ENCODE measurements at places on chromosomes 3 and 15.
A peak's percentile ranks its signal among the peaks of the same experiment; 100 is the strongest.

GRCh38 chr3:87461036-87461435 lies 184.7 kb upstream of the POU1F1 start:
- DNase-seq: no peak

DNA sequence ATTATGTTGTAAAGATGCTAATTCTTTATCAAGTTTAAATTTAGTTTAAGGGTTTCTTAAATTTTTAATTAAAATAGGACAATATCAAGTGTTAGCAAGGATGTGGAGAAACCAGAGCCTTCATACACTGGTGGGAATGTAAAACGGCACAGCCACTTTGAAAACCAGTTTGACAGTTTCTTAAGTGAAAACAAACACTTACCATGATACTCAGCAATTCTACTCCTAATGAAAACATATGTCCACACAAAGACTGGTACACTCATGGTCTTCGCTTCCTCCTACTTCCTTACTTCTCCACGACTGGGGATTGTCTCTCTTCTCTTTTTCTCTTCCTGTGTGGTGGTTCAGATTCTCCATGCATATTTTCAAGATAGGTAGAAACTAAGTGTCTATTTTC lies 9.2 kb downstream of the SKIC8 start:
- no peak for DNase-seq

- no peak for DNase-seq
Observed at GRCh38 chr15:83199288-83199687, 8.3 kb downstream of the HDGFL3 start.

GRCh38 chr3:48596157-48596556 lies 1.0 kb upstream of the COL7A1 start:
- DNase-seq: no peak

GRCh38 chr15:74036271-74037170 lies 42.0 kb downstream of the PML start:
- DNase-seq: peak; percentile 19

DNA sequence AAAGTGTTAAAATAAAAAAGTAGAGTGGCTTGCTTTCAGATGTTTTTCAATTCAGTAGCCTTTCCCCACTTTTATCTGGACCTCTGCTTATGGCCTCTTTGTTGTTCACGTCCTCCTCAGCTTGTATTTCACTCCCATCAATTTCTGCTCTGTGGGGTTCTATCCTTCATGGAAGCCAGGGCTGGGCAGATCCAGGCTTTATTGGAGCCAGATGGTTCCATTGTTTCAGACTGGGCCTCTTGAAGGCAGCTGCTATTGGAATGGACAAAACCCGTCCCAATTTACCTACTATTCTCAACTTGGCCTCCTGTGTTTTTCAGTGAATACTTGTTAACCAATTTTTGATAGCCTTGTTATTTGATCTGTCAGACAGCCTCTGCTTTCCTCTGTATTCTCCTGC lies 10.9 kb upstream of the AADACL2 start:
- no peak for DNase-seq

DNA sequence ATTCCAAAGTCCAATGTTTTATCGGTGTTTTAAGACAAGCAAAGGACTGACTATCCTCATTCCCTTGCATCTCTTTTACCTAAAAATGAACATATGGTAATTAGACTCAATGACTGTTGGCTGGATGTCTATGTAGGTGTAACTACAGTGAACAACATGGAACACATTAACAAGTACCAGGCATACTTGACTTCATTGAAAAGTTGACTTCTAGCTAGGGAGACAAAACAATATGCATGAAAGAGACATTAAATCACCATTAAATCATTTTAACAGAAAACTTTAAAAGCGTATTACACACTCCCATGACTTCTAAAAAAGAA lies 34.3 kb upstream of the ANPEP start:
- no peak for DNase-seq

- no peak for DNase-seq
Observed at GRCh38 chr3:44974416-44974815, 1.6 kb downstream of the ZDHHC3 start.

- no peak for DNase-seq
Observed at GRCh38 chr15:78360958-78361718, 21.0 kb downstream of the CRABP1 start.

- DNase-seq: no peak
Observed at GRCh38 chr3:132626955-132627354, 29.9 kb downstream of the ACKR4 start.

- DNase-seq: no peak
Observed at GRCh38 chr3:108124337-108125152, 33.7 kb upstream of the CD47 start.

DNA sequence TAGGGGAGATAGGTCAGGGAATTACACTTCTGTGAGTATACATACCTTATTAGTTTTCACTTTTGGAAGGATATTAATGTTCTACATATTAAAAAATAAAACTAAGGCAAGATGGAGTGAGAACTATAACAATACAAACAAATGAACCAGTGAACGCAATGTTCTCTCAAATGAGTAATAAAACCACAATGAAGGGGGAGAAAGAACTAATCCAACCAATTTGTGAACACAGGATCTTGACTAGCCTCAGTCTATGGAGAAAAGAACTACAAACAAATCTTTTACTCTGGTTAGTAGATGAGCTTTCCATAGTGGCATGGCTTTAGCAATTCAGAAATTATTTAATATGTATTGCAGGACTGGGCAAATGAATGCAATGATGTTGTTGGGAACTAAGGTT lies 26.9 kb upstream of the ATOSA start:
- DNase-seq: no peak

GRCh38 chr15:66883284-66883911 lies 181.4 kb downstream of the SMAD6 start:
- DNase-seq: peak; percentile 100

DNA sequence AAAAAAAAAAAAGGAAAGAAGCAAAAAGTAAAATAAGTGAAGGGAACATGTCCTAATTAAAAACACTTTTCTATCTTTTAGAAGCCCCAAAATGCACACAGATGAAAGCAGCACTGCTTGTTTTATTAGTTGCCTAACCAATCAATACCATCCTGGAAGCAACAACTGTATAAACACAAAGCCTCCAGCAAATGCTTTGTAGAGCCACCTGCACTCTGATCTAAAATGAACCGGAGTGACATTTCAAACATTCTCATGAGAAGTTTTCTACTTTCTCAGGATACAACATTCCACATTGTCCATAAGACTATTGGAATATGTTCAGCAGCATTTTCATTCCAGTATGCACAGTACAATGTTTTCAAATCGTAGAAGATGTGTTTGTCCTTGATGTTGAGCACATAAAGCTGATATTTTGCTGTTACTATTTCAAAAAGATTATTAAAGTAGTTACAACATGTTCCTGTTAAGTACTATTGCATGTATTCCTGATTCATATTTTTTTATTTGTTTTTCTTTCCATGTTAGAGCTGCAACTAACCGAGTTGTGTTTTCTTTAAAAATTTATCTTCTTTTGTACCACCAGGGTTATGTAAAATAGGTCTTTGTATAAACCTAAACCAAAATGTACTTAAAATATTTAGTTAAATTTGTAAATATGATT lies 50.3 kb upstream of the PLSCR5 start:
- DNase-seq: no peak

DNA sequence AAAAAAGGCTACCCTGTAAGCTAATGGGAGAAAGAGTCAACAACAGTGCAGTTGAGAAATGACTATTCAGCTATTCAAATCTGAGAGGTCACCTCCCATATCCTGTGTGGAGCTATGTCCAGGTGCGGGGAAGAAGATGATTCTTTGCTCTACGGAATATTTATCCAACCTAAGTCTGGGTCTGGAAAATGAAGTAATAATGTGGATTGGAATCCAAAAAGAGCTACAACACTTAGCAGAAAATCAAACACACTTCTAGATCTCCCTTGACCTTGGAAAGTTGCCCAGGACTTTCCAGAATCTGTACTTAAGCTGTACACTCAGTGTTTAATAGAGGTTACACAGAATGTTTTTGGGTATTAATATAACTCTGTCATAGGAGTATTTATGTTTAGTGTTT lies 251.9 kb downstream of the NAALADL2 start:
- no peak for DNase-seq

GRCh38 chr3:52243791-52244628 lies 1.5 kb upstream of the PPM1M start:
- DNase-seq: no peak

GRCh38 chr15:51768018-51768417 lies 16.6 kb downstream of the TMOD2 start:
- DNase-seq: no peak

DNA sequence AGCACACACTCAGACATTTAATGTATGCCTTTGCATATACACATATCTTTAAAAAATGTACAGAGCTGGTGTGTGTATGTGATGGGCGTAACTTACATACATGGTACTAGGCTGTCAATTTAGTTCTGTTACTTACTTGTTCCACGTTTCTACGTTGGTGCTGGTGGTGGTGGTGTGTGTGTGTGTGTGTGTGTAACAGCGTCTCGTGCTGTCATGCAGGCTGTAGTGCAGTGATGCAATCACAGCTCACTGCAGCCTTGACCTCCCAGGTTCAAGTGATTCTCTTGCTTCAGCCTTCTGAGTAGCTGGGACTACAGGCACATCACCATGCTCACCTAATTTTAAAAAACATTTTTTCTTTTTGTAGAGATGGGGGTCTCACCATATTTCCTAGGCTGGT lies 64.2 kb downstream of the ISG20 start:
- no peak for DNase-seq

DNA sequence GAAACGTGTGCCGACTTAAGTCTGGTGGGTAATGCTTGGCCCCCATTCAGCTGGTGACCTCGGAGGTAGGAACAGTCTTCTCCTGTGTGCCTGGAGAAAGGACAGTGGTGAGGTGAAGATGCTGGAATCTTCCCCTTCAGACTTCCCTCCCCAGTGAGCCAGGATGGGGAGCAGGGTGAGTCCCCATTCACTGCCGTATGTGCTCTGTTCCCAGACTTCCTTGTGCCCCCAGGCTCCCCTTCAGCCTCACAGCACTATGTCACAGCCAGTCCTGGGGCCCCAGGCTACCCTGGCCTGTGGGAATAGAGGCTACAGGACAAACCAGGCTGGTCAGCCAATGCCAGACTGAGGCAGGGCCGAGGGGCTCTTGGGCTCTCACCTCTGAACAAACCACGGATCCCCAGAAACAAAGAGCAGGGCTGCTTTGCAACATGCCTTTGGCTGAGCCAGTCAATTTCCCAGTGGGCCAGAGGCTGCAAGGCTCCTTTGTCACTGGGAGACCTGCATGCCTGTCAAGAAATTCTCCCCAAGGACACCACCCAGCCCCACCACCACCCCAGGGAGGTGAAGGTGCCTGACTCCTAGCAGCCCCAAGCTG lies 31.8 kb upstream of the HHATL start:
- DNase-seq: no peak

GRCh38 chr3:195312714-195313113 lies 41.8 kb upstream of the XXYLT1 start:
- no peak for DNase-seq

GRCh38 chr15:66846031-66846430 lies 144.0 kb downstream of the SMAD6 start:
- no peak for DNase-seq

DNA sequence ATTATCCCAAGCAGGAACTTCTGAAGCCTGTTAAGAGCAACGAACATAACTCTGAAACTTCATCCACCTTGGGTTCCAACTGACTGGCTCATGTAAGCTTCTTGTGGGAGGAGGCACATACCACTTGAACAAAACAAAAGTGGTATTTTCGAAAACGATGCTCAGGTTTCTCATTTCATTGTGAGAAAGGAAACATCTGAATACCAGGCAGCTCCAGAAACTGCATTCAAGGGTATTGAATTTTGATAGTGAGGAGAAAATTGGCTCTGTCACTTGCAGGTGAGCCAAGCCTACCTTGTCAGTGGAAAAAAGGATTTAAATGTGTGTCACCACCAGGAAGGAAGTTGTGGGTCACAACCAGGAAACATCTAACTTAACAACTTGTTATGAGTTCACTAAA lies 218.1 kb upstream of the SATB1 start:
- DNase-seq: no peak

DNA sequence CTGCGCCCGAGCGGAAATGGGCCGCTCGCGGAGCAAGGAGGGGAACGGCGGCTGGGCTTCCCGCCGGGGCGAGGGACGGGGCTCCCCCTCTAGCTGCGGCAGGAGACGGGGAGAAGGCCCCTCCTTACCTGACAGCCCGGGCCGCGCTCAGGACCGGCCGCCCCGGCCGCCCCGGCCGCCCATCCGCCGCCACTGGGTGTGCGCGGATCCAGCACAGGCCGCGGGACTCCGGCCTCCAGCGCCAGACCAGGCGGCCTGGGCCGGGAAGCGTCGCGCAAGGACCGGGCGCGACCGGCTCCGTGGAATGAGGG lies 296 bp downstream of the TPRA1 start:
- no peak for DNase-seq

DNA sequence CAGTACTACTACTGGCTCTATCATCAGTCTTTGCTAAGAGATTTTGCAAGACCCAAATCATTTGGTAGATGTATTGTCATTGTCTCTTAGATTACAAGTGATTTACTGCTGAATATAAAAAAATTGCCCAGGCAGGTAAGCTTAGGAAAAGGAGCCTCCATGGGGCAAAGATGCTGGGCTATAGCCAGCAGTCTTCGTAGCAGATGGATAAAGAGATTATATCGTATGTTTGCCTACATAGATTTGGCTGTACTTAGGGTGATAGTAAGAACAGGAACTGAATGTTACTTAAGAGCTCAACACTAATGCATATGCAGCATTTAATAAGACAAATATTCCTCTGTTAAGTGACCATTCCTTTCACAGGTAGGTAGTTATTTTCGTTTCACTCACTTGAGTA lies 48.9 kb downstream of the PTPRG start:
- no peak for DNase-seq

DNA sequence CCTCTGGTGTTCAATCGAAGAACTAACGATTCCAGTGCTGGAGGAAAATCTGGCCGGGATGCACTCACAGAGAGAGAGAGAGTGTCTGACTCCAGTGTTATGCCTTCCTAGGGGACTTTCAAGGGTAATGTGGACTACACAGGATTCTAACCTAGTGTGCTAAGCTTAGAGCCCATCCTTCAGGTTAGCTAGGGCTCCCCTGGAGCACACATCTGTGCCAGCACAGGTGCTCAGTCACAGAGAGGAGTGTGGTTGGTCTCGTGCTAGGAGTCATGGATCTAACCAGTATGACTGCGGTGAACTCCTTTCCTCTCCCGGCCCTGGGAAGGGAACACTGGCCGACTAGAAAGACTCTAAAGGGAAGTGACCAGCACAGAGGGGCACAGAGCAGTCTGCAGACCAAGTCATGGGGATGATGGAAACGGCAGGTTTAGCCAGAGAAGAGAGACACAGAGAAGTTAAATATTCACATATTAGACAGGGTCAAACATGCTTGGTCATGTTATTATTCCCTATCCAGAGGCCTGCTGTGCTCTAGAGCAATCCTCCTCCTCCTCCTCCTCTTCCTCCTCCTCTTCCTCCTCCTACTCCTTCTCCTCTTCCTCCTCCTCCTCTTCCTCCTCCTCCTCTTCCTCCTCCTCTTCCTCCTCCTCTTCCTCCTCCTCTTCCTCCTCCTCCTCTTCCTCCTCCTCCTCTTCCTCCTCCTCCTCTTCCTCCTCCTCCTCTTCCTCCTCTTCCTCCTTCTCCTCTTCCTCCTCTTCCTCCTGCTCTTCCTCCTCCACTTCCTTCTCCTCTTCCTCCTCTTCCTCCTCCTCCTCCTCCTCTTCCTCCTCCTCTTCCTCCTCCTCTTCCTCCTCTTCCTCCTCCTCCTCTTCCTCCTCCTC lies 280.3 kb downstream of the XXYLT1 start:
- no peak for DNase-seq
